GM23338 (cell line): ENCODE measurements at places on chromosomes 12 and 14.

DNA sequence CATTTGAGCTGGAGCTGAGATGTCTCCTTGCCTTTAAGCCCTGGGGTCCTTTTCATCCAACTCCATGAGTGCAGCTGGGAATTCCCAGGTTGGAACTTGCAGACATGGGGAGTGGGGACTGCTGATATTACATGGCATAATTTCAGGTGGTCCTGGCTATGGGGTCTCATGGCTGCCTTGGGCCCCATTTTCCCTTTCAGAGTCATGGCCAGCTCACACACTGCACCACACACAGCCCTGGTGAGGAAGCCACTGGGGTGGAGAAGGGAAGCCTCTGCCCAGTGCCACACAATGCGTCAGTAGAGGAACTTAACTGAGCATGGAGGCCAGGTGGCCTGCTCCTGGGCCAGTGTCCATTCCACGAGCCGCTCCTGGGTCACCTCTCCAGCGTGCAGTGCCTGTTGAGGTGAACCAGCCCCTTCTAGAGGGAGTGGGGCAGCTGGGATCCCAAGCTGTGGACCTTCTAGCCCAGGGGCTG lies 17.3 kb upstream of the KRT86 start:
- no peak overlapping the region for H3K4me3 ChIP-seq
- H3K4me1 ChIP-seq: no peaks in the 10 kb centered on the region
- no peaks in the 10 kb centered on the region for H3K36me3 ChIP-seq
- H3K27ac ChIP-seq: no peak overlapping the region
- DNase-seq: no peak
- peaks cover 49% of the 10 kb centered on the region for H3K27me3 ChIP-seq

- no peaks in the 10 kb centered on the region for H3K36me3 ChIP-seq
- H3K27me3 ChIP-seq: no peaks in the 10 kb centered on the region
- no peaks in the 10 kb centered on the region; the same call in 1 of the 2 replicates for H3K4me1 ChIP-seq
- H3K27ac ChIP-seq: no peak overlapping the region
- DNase-seq: no peak
- H3K4me3 ChIP-seq: no peak overlapping the region
Observed at GRCh38 chr12:42960087-42960527, 370.6 kb upstream of the PRICKLE1 start.

DNA sequence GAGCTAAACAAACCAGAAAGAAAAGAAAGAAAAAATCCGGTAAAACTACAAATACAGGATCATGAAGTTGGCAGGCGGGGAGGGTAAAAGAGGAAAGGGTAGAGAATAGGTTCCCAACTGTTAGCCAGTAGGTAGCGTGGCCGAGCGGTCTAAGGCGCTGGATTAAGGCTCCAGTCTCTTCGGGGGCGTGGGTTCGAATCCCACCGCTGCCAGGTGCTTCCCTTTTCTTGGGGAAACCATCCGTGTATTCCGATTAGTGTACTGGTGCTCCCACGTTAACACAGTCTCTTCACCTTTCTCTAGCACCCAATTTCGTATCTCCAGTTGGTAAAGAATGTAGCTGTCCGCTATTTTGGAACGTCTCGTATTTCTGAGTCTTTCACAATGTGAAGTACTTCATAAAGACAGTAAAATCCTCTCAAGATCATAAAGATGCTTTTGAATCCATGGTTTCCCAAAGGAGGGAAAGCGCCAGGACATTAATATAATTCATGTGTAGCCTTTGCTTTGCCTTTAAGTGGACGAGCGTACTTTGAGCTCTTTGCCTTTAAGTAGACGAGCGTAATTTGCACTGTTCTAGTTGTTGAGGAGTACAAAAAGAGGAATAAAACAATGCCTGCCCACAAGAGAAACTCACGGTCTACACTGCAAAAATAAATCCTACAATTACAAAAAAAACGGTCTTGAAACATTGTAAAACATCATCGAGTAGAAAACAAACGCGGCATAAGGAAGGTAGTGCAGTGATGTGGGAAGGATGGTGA lies 19.0 kb upstream of the RNASE12 start:
- peaks cover 11% of the 10 kb centered on the region; the same call in 1 of the 2 replicates for H3K27me3 ChIP-seq
- no peak overlapping the region for H3K27ac ChIP-seq
- peak overlapping the region; percentile 77 for H3K4me3 ChIP-seq
- peaks cover 29% of the 10 kb centered on the region for H3K4me1 ChIP-seq
- DNase-seq: peak; percentile 86
- H3K36me3 ChIP-seq: no peaks in the 10 kb centered on the region

GRCh38 chr14:68451696-68452373 lies 341.0 kb downstream of the ZFP36L1 start:
- no peak overlapping the region for H3K27ac ChIP-seq
- no peak for DNase-seq
- H3K27me3 ChIP-seq: no peaks in the 10 kb centered on the region
- no peak overlapping the region for H3K4me3 ChIP-seq
- H3K36me3 ChIP-seq: peaks cover 3% of the 10 kb centered on the region; the same call in 1 of the 2 replicates

- H3K4me3 ChIP-seq: no peak overlapping the region
- no peaks in the 10 kb centered on the region for H3K36me3 ChIP-seq
- peaks cover 12% of the 10 kb centered on the region for H3K4me1 ChIP-seq
- no peak for DNase-seq
- H3K27ac ChIP-seq: no peak overlapping the region
Observed at GRCh38 chr14:33636716-33637115, 314.2 kb downstream of the EGLN3 start.

- DNase-seq: no peak
- no peaks in the 10 kb centered on the region for H3K27me3 ChIP-seq
- no peaks in the 10 kb centered on the region for H3K36me3 ChIP-seq
- H3K4me3 ChIP-seq: no peak overlapping the region
- H3K27ac ChIP-seq: no peak overlapping the region
- H3K4me1 ChIP-seq: no peaks in the 10 kb centered on the region
Observed at GRCh38 chr12:5099591-5099990, 55.9 kb downstream of the KCNA5 start.
